ENCODE measurements at places on chromosomes 12 and 14.

GRCh38 chr14:94395282-94395887 lies 7.0 kb upstream of the SERPINA1 start:
- no peak for DNase-seq

DNA sequence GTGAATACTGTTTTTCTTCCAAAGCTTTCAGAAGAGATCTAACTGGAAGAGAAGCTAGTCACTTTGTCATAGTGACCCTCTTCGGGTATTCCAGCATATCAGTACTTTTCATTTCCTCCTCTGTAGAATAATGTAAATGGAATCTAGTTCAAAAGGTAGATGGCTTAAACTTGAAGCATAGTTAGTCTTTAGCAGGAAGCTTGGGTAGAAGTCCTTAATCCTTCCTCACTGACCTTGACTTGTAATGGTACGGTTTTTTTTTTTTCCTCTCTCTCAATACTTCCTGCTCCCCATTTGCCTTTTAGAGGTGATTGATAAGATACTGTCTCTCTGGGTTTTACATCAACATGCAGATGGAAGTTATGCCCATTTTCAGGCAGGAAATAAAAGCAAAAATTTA lies 1.7 kb downstream of the FBXO34 start:
- DNase-seq, result no peak

DNA sequence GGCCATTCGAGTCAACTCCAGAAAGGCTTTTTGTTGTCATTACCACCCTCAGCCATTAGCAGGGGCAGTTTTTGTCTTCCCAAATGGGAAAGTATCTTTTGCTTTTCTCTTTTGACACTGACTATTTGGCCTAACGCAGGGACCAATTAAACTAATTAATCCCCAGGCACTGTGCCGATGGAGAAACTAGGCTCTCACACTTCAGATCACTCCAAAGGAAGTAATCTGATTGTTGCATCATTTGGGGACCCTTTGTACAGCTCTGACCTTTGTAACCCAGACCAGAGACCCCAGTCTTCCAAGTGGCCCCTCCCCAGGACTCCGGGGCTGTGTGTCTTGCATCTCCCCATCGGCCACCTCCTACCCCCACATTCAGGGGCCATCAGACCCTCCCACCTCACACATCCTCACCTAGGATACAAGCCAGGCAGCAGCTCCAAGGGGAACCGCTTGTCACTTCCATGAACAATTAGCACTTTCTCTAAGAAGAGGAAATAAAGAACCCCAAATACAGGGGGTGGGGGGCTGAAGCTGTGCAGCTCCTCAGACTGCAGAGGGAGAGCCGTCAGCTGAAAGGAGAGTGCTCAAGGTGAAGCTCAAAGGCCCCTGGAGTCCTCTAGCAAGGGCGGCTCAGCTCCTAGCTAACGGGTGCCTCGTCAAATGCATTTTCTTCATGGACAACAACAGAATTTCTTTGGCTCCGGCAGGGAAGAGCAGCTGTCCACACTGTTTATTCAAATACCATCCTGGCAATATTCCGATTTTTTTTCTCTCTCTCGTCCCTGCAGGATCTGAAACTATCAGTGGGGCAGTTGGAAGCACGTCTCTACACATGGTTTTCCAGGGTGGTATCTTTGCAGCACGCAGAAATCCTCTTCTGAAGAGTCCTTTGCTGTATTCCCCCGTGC lies 64.3 kb upstream of the DIO3 start:
- no peak for DNase-seq

DNA sequence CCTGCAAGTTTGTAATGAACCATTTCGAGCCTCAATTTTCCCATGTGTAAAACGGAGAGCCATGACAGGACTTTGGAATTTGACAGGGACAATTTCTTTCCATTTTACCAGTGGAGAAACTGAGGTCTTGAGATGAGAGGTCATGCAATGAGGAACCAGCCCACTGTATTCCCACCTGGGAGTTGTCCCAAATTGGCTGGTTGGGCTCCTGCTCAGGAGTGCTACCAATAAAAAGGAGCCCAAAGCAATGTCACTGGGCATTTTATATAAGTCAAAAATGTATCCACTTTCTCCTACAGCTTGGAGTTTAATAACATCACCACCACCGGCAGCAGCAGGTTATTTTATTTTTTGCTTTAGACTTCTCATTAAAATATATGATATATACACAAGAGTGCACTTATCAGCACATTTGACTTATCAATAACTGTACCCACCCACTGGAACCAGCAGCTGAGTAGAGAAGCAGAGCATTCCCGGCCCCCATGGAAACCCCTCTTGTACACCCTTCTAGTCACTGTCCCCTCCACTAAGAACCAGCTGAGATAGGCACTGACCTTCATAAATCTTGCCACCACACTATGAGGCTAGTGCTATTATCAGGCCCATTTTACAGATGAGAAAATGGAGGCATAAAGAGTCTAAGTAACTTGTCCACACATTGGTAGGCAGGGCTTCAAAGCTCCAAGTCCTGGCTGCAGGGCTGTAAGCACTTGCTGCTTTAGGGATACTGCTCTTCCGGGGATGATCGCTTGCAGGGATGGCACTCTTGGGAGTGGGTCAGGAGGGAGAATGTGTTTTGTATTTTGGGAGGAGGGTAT lies 25.3 kb upstream of the RBM19 start:
- no peak for DNase-seq
